ENCODE measurements at places on chromosomes 11 and 22. TPM values are rescaled to one million over a fixed set of nuclear protein-coding genes. Genes with fewer than 3 reads are reported as not detected.

Gene SLC7A4
- not detected for total RNA-seq

Gene SOX6
- total RNA-seq: under 0.01 TPM

Gene UBQLN3
- total RNA-seq: not detected

Gene SLC22A6
- not detected for total RNA-seq

Gene OR52I1
- not detected for total RNA-seq

Gene CHADL
- total RNA-seq: 0.37 TPM

Gene CD3E
- total RNA-seq: not detected

Gene OR10S1
- not detected for total RNA-seq

Gene PKDREJ
- not detected for total RNA-seq

Gene TAGLN
- 6.3 TPM for total RNA-seq

Gene GGTLC2
- total RNA-seq: not detected

Gene C22orf31
- total RNA-seq: not detected

Gene SHANK3
- 2.2 TPM for total RNA-seq

Gene NRXN2
- total RNA-seq: 9.2 TPM

Gene CHRDL2
- total RNA-seq: not detected

Gene OR56A1
- total RNA-seq: not detected

Gene FGF19
- total RNA-seq: not detected

Gene LRRN4CL
- 38.2 TPM for total RNA-seq

Gene ZBTB16
- total RNA-seq: 37.1 TPM

Gene WNT11
- 1.1 TPM for total RNA-seq

Gene SNX32
- total RNA-seq: 1.2 TPM

Gene OR51B4
- total RNA-seq: not detected

Gene OR52H1
- total RNA-seq: not detected

Gene GRM5
- under 0.01 TPM for total RNA-seq

Gene CALCA
- total RNA-seq: not detected

Gene ARAP1
- total RNA-seq: 65.4 TPM

Gene MAPK8IP1
- total RNA-seq: 7.4 TPM

Gene CTSW
- total RNA-seq: under 0.01 TPM

Gene ARVCF
- total RNA-seq: 2.6 TPM

Gene TRIM68
- 7.0 TPM for total RNA-seq

Gene CENPM
- total RNA-seq: 26.5 TPM

Gene RASSF10
- not detected for total RNA-seq

Gene RTN4RL2
- total RNA-seq: 1.5 TPM

Gene FAT3
- 0.20 TPM for total RNA-seq

Gene GLB1L2
- total RNA-seq: 3.5 TPM

Gene C11orf97
- not detected for total RNA-seq

Gene RASL10A
- not detected for total RNA-seq

Gene COPB1
- total RNA-seq: 220 TPM

Gene HBG1
- total RNA-seq: not detected

Gene PRAME
- 0.37 TPM for total RNA-seq

Gene P2RY2
- total RNA-seq: not detected

Gene CAPN5
- 17.3 TPM for total RNA-seq

Gene OSBPL5
- 52.8 TPM for total RNA-seq

Gene NLRP6
- under 0.01 TPM for total RNA-seq

Gene OR52N2
- not detected for total RNA-seq

Gene PACSIN3
- total RNA-seq: 14.1 TPM

Gene SEC14L6
- total RNA-seq: not detected

Gene PATE4
- total RNA-seq: not detected
